ENCODE measurements at places on chromosomes 1 and 21. TPM values are rescaled to one million over a fixed set of nuclear protein-coding genes. Genes with fewer than 3 reads are reported as not detected.

- no peak for DNase-seq
Observed at GRCh38 chr1:226575739-226576378, 27.3 kb downstream of the STUM start.

DNA sequence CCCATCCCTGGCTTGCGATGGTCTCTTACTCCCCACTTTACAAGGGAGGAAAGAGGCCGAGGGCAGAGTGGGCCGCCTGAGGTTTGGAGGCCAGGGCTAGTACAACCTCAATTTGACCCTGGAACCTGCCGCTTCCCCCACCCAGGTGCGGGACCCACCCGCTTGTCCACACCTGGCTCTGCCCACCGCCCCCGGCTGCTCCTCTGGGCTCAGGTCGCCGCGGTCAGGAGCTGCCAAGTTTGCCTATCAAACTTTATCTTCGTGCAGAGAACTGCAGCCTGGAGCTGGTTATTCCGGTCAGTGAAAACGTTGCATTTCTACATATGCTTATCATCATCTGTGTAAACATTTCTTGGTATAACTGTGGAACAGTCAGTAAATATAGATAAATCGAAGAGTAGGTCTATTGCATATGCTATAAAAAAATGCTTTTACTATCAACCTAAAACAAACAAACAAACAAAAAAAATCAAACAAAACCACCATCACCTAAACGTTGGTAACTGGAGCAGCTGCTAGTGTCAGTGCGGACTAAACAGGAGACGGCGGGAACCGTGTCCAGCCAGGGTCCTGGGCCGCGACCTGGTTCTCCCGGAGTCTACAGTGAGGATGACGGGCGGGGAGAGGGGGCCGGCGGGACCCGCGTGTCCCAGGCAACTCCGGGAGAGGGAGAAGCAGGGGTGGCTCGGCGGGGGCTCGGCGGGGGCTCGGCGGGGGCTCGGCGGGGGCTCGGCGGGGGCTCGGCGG lies 906 bp upstream of the ADARB1 start:
- DNase-seq, result no peak

GRCh38 chr1:189121941-189122340 lies 1355.7 kb downstream of the BRINP3 start:
- no peak for DNase-seq

Gene ATP6V1G3
- total RNA-seq, result not detected

- DNase-seq, result no peak
Observed at GRCh38 chr1:93593854-93594602, 87.6 kb downstream of the BCAR3 start.

Data from activated CD4-positive, alpha-beta memory T cell treated with anti-CD3 and anti-CD28 coated beads for 36 hours (primary cell).